Epithelial cell of proximal tubule (primary cell): ENCODE measurements at places on chromosomes 6 and 20. TPM values are rescaled to one million over a fixed set of nuclear protein-coding genes. Genes with fewer than 3 reads are reported as not detected.

Gene FERMT1
- total RNA-seq = 21.8 and 26.1 TPM in 2 replicates

Gene EYA2
- not detected in 2 replicates for total RNA-seq

Gene MTHFD1L
- 39.5 and 66.8 TPM in 2 replicates for total RNA-seq

Gene GSTA3
- total RNA-seq = not detected in 2 replicates

Gene RCAN2
- 1.4 and 5.3 TPM in 2 replicates for total RNA-seq
